ENCODE measurements at places on chromosomes 3 and 15.

- no peak for DNase-seq
Measured at GRCh38 chr15:99283717-99284116, 32.4 kb downstream of the LRRC28 start.

- DNase-seq, result no peak
Measured at GRCh38 chr15:101276501-101277037, 716 bp downstream of the SELENOS start.

GRCh38 chr15:90230071-90230494, 3.7 kb downstream of the CIB1 start:
- DNase-seq, result peak; percentile 53

DNA sequence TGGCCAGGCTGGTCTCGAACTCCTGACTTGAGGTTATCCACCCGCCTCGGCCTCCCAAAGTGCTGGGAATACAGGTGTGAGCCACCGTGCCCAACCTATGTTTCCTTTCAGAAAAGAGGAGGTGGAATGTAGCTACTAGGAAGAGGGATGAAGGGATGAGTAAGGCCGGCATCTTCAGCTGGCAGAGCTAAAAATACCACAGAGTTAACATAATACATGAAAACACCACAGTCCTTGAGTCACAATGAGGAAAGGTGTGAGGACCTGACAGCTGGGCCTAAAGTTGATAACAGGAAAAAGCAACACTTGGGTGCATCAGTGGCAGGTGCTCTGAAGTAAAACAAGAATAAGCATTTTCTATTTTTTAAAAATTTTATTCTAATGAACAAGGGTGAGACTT, 392.2 kb downstream of the DIPK2A start:
- DNase-seq, result no peak

DNA sequence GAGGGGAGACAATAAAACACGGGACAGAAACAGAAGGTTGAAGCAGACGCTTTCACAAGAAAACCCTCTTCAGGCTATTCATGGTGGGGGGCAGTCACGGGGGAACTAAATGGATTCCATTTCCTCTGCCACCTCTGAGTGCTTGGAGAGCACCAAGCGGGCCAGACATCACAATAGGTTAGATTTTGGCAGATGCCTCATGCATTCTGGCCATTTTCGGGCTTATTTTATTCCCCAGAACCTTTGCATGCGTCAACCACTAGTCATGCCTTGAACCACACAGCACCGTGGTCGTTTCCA, 82.2 kb downstream of the RORA start:
- peak; percentile 69 for DNase-seq

DNA sequence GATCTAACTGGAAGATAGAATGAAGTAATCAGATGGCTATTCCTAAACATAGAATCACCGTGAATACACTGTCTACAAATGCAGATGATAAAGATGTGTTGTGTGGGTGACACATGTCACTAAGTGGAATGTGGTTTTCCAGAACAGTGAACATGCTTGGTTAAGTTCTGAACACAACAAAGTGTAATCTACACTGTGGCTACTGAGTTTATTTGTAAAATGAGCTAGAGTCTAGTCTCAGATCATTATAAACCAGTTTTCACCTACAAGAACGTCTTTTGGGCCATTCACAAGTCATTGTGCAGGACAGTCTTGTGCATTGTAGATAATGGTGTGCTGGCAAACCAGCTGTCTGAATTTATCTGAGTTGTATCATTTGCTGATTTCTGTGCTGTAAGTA, 35.3 kb downstream of the OXNAD1 start:
- no peak for DNase-seq

GRCh38 chr15:69538379-69538778, 85.8 kb downstream of the RPLP1 start:
- no peak for DNase-seq

DNA sequence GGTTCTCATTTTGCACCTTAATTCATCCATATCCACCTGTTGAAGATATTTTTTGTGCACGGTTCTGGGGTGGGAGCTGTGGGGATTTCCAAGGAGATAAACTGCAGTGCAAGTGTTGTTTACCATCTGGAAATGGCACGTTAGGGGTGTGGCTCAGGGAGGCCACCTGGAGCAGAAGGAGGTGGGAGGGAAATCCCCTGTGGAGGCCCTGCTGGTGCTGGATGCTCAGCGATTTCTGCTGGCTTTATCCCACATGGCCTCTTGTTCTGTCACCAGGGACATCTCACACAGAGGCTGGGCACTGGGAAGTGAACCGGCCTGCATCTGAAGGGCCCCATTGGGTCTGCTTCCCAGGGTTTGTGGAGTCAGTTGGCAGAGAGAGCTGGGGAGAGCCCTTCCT, 24.3 kb downstream of the TRPM1 start:
- DNase-seq, result no peak

GRCh38 chr15:78308422-78309032, 9.1 kb upstream of the SKIC8 start:
- peak; percentile 69 for DNase-seq

- DNase-seq, result no peak
Measured at GRCh38 chr3:19539518-19540392, 391.4 kb downstream of the KCNH8 start.

DNA sequence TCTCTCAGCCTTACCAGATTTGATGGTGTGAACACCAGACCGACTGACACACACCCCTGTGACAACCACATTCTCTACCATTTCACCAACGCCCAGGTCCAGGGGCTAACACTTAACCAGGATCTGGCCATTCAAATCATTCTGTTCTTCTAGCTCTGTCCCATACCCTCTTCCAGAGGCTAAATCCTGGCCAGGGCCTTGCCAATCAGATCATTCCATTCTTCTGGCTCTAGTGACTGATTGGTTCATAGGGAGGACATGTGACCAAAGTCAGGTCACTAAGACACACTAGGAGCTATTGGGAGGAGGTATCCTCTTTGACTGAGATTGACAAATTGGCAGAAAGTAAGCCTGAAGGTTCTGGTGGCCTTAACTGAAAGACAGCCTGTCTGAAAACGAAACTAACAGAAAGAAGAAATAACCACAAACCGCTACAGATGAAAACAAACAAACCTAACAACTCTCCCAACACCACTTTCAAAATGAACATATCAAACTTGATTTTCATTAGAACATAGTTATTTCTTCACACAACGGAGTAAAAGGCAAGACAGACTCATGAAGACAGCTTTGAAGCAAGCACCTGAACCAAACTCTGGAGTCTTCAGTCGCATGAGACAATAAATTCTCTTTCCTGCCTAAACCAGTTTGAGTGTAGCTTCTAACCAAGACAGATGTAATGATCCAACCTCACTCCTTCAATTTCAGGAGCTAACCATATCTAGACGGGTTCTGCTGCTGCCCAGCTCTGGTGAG, 68.5 kb downstream of the TRANK1 start:
- no peak for DNase-seq

DNA sequence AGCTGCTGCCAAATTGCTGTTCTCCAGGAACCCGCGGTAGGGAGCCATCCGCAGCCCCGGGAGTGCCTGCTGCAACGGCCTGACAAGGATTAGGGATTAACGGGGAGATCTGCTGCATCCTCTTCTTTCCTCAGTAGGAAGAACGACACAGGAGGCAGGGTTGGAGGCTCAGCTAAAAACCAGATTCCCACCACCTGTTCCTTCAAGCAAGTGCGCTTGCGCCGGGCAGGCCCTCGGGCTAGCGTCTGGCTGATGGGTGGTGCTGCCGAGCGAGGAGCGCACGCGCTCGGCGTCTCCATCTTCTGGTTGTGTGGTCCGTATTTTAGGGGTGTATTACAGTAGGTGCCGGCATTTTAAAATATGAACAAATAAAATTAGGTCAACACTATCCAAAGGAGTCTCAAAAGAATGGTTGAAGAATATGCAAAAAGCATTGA, 25.4 kb upstream of the SLC25A26 start:
- peak; percentile 92 for DNase-seq

DNA sequence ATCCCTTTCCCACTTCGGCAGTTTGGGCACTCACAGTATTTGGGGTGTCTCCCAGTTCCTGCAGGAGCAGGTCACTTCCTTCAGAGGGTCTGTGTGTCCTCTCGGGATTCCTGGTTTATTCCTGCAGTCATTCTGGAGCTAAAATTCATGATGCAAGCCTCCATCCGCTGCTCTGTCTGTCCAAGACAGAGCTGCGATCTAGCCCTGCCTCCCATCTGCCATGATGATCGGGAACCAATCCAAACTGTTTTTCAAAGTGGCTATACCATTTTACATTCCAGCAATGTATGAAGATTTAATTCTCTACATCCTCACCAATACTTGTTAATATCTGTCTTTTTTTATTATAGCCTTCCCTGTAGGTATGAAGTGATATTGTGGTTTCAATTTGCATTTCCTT, 273.0 kb downstream of the EPHB1 start:
- no peak for DNase-seq

GRCh38 chr3:112746675-112747280, 99.9 kb downstream of the CD200R1L start:
- DNase-seq, result no peak

GRCh38 chr15:78182821-78183220, 33.7 kb downstream of the IDH3A start:
- no peak for DNase-seq

GRCh38 chr3:159798951-159799350, 189.7 kb upstream of the IL12A start:
- no peak for DNase-seq

DNA sequence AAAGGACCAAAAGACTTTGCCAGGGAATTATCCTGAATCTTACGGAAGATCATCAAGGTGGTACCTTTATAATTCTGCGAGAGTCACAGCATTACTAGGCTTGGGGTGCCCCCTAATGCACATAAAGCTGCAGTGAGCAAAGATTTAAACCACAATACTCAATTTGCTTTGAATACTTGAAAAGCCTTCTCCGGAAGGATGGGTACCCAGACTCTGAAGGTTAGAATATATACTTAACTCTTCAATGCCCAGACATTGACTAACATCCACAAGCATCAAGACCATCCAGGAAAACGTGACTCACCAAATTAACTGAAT, 117.8 kb upstream of the KCNH8 start:
- DNase-seq, result no peak

All from cerebellar cortex (tissue), 1 donor.